Activated naive CD4-positive, alpha-beta T cell treated with anti-CD3 and anti-CD28 coated beads, Interleukin-2, amount 50 U/mL, for 72 hours (primary cell): ENCODE measurements at places on chromosomes 5 and 9. TPM values are rescaled to one million over a fixed set of nuclear protein-coding genes. Genes with fewer than 3 reads are reported as not detected.

- DNase-seq = no peak
These were observed 4.5 kb downstream of the PURA start for GRCh38 chr5:140118302-140118936.

DNA sequence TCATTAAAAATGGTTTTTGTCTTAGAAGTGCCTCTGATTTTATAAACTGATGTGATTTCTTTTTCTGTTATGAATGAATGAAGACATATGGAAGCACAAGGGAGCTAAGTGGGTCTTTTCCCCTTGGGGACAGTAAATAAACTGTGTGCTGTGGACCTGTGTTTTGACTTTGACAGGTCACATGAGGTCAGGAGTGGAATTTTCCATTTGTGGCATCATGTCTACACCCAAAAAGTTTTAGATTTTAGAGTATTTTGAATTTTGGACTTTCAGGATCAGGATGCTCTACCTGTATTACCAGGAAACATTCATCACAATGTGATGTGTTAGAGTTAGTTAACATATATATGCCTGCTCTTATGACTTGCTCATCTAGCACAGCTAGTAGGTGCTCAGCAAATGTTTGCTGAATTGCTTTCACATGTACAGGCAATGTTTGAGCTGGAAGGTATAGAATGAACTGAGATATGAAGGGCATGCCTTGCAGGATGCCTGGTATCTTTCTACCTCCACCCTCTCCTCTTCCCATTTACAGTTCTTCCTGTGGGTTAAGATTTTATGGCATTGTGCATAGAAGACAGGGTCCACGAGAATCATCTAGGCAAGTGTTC, 73.2 kb upstream of the NR3C1 start:
- no peak for DNase-seq

DNA sequence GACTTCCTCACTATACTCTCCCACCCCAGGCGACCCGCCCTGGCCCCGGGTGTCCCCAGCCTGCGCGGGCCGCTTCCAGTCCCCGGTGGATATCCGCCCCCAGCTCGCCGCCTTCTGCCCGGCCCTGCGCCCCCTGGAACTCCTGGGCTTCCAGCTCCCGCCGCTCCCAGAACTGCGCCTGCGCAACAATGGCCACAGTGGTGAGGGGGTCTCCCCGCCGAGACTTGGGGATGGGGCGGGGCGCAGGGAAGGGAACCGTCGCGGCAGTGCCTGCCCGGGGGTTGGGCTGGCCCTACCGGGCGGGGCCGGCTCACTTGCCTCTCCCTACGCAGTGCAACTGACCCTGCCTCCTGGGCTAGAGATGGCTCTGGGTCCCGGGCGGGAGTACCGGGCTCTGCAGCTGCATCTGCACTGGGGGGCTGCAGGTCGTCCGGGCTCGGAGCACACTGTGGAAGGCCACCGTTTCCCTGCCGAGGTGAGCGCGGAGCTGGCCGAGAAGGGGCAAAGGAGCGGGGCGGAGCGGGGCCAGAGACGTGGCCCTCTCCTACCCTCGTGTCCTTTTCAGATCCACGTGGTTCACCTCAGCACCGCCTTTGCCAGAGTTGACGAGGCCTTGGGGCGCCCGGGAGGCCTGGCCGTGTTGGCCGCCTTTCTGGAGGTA, 2.1 kb downstream of the CA9 start:
- peak; percentile 44 for DNase-seq

DNA sequence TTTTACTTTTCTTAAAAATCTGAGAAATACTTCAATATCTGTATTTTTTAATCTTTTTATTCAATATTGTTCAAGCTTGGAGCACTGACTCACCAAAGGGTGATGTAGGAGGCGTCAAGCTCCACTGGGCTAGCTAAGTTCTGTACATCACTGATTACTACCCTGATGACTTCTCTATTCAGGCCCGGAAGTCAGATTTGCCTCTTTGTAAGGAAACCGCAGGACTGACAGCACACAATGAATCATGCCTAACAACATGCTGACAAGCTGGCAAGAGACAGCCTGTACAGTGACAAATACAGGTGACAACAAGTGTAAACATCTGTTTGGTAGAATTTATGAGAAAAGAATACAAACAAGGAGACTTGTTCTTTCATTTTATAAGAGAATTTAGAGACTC, 627.9 kb upstream of the RORB start:
- no peak for DNase-seq

- no peak for DNase-seq
These were observed 117.3 kb upstream of the PLPPR1 start for GRCh38 chr9:100911273-100911672.

GRCh38 chr9:6600426-6600825, 45.1 kb downstream of the GLDC start:
- DNase-seq = no peak

- no peak for DNase-seq
These were observed 232.8 kb downstream of the PDE4D start for GRCh38 chr5:59660737-59661136.

DNA sequence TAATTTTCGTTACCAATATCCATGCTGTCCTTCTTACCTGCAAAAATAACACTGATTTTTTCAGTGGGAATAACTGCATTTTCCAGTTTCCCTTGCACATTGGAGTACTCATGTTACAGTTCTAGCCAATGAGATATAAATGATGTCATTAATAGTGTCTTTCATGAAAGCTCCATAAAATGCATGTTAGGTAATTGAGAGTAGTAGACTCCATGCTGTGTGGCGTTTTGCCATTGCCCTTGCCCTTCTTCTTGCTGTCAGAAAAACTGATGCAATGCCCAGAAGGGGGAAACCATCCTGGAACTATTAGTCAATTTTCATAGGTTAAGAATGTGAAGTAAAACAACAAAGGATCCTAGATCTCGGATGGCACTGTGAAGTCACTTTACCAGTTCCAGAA, 1765.3 kb downstream of the EFNA5 start:
- DNase-seq = no peak

The NR5A1 gene
- total RNA-seq = not detected

GRCh38 chr5:73103870-73104299, 16.5 kb upstream of the TMEM171 start:
- DNase-seq = no peak

GRCh38 chr9:2178034-2178734, 163.0 kb downstream of the SMARCA2 start:
- DNase-seq = no peak

GRCh38 chr5:172988276-172988675, 4.7 kb downstream of the ATP6V0E1 start:
- no peak for DNase-seq

DNA sequence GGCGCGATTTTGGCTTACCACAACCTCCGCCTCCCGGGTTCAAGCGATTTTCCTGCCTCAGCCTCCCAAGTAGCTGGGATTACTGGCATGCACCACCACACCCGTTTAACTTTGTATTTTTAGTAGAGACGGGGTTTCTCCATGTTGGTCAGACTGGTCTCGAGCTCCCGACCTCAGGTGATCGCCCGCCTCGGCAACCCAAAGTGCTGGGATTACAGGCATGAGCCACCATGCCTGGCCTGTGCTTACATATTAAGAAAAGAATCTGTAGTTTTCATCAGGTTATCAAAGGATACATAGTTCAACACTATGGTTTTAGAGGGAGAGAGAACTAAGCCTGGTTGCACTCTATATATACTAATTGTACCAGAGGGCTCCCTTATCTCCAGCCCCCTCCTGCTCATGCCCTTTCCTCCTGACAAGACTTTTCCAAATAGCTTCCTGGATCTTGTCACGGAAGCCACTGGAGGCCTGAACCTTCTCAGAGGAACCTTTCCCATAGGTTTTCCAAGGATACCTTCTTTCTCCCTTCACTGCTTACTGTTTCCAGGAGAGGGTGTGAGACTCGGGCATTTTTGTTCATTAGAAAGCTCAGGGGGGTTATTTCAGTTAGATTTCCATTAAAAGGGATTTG, 53.1 kb downstream of the SLC44A1 start:
- DNase-seq = no peak

DNA sequence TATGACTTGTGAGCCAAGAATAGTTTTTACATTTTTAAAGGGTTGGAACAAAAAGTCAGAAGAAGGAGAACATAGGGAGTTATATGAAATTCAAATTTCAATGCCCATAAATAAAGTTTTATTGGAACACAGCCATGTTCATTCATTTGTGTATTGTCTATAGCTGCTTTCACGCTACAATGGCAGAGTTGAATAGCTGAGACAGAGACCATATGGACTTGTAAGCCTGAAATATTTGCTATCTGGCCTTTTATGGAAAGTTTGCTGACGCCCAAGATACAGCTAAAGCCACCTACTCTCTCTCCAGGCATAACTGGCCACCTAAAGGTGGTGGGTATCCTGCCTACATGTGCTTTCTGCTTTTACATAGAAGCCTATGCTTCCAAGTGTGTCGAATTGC, 10.9 kb downstream of the DAB2IP start:
- no peak for DNase-seq

The PLEKHG4B gene
- not detected for total RNA-seq

DNA sequence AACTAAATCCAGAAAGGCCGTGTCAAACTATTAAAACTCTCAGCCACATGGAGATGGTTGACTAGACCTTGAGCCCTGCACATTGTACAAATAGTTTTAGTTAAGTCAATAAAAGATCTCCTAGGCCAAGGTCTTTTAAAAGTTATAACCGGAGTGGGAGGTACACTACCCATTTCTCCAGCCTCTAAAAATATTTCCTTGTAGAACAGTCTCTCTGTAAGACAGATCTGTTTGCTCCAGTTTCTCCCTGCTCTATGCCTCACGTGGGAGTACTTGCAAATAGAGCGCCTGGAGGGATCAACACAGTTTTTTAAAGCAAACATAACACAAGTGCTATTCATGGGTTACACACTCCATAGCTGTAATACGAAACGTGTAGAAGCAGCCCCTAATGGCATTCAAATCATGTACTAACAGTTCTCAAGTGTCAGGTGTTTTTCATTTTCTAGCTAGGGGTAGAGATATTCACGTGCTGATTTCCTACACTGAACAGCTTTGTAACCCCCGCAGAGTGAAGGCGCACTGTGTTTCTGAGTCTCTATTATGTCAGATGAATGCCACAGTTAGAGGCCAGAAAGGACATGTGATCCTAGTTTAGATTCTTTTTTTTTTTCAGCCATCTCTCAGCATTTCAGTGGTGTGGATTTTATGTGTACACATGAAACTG, 703.4 kb upstream of the GRAMD2B start:
- no peak for DNase-seq

- DNase-seq = no peak
These were observed 260.4 kb downstream of the MLLT3 start for GRCh38 chr9:20361656-20362570.

- DNase-seq = no peak
These were observed 28.4 kb downstream of the RASEF start for GRCh38 chr9:83034587-83034986.

The SLC4A9 gene
- total RNA-seq = 0.41 TPM

The SETD9 gene
- 4.6 TPM for total RNA-seq

GRCh38 chr9:112341730-112342129, 8.3 kb upstream of the PTBP3 start:
- DNase-seq = no peak

DNA sequence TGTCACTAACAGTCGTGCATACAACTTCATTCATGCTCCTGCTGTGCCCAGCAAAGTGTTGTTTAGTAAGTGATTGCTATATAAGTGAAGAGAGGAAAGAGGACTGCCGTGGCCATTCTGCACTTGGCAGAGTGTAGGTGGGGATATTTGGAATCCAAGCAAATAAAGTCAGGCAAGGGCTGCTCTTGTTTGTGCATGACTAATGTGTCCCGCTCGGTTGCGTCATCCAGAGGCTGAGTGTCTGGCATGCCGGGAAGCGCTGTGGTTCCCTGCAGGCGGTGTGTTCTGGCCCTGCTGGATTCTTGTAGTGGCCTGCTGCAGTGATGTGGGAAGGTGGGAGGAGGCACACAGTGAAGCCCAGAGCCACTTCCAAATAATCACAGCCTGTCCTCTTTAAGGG, 136.9 kb upstream of the ANKH start:
- no peak for DNase-seq

GRCh38 chr9:95813923-95814322, 61.6 kb upstream of the ERCC6L2 start:
- DNase-seq = no peak

The NIM1K gene
- 0.14 TPM for total RNA-seq

GRCh38 chr9:133784731-133785561, 46.8 kb upstream of the SARDH start:
- DNase-seq = no peak

DNA sequence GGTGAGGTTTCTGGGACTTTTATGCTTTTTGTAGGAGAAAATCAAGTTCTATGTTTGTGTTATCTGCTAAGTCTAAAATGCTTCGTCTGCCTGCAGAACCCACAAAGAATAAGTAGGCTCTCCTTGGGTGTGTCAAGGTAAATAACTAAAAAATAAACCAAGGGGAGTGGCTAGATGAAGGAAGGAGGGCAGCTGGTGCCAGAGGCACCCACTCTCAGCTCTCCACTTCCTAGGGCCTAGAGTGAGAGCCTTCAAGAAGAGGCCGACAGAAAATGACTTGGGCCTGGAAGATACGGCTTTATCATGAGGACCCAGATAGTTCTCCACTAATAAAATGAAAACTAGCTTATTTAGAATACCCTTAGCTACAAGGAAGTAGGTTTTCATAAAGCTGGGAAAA, 147.4 kb downstream of the CDK5RAP2 start:
- no peak for DNase-seq

The PTGER4 gene
- 56.9 TPM for total RNA-seq

- DNase-seq = no peak
These were observed 323.4 kb downstream of the FBXL7 start for GRCh38 chr5:15823398-15823797.

The TPRN gene
- 7.3 TPM for total RNA-seq

GRCh38 chr5:112355058-112355685, 63.9 kb downstream of the EPB41L4A start:
- DNase-seq = no peak

The PCDHGB1 gene
- total RNA-seq = not detected

GRCh38 chr9:133775951-133776905, 38.1 kb upstream of the SARDH start:
- no peak for DNase-seq

- DNase-seq = no peak
These were observed 53.1 kb downstream of the SYK start for GRCh38 chr9:90854637-90855175.

DNA sequence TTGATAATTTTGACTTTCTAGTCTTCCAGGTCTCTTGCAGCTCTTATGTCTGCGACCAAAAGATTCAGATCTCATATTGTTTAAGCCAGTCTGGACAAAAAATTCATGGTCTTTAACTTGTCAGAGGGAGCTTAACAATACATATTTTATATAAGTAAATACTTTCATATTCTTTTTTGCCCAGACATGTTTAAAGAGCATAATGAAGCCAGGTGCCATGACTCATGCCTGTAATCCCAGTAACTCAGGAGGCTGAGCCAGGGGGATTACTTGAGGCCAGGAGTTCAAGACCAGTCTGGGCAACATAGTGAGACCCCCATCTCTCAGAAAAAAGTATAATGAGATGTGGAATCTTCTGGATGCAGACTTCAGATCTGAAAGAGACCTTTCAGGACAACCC, 69.8 kb downstream of the JMY start:
- DNase-seq = no peak

The ZDHHC11B gene
- total RNA-seq = not detected

GRCh38 chr5:59143926-59144333, 561.1 kb downstream of the RAB3C start:
- DNase-seq = no peak

The AIF1L gene
- 0.61 TPM for total RNA-seq
